Keratinocyte (primary cell): ENCODE measurements at places on chromosomes 4 and X. TPM values are rescaled to one million over a fixed set of nuclear protein-coding genes. Genes with fewer than 3 reads are reported as not detected.

GRCh38 chr4:16122784-16123183 lies 39.0 kb upstream of the PROM1 start:
- no peak for DNase-seq

DNA sequence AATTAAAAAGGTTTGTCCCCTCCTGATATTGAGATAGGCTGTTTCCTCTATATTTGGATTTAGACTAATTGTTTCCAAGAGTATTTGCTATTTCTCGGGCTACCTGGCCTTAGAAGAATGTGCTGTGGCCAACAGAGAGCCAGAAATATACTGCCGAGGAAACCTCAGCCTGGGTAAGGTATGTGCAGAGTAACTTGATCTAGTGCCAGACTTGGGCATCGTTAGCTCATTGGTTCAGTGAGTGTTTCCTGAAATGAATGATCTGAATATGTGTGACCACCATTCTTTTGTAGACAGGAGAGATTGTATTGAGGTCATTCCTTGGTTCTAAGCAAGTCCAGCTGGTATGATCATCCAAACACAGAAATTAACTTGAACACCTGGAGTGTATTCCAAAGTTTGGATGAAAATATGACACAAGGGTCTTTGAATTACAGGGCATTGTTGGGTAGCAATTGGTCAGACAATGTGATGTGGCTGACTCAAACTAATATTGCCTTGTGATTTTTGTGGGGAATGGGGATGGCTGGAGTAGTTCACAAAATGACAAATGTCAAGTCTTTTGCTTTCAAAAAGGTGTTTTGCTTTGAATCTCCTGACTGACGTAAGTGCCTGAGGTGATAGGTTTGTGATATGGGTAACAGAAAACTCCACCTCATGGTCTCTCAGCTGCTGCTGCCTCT lies 100.2 kb upstream of the CXCL13 start:
- no peak for DNase-seq

- no peak for DNase-seq
These were observed 373 bp downstream of the ELOVL6 start for GRCh38 chr4:110198049-110198434.

- no peak for DNase-seq
These were observed 9.7 kb downstream of the PPEF2 start for GRCh38 chr4:75892508-75892907.

GRCh38 chr4:174592256-174592984 lies 70.1 kb upstream of the HPGD start:
- DNase-seq, result no peak

GRCh38 chr4:146340798-146341197 lies 126.5 kb downstream of the REELD1 start:
- no peak for DNase-seq

DNA sequence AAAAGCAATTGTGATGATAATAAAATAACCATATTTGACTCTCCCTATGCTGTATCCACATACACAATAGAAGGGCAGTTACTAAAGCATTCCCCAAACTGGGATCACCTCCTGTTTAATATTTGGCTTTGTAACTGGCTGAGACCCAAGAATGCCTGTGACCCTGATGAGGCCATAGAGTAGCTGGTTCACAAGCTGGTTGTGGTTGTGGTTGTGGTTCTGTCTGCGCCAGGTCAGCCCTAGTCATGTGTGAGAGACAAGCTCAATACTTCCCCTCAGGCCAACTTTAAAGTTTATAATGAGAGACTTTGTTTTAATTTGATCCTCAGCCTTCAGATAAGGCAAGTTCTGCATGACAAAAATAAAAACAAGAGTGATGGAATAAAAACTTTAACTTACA lies 209.9 kb downstream of the PARM1 start:
- DNase-seq, result peak; percentile 13

GRCh38 chr4:120286813-120287212 lies 220.2 kb upstream of the MAD2L1 start:
- no peak for DNase-seq

GRCh38 chr4:74123065-74123728 lies 24.2 kb upstream of the CXCL2 start:
- DNase-seq, result no peak

GRCh38 chr4:170990989-170991589 lies 822.1 kb upstream of the GALNTL6 start:
- no peak for DNase-seq

GRCh38 chr4:123744664-123745290 lies 348.2 kb downstream of the SPRY1 start:
- DNase-seq, result no peak

DNA sequence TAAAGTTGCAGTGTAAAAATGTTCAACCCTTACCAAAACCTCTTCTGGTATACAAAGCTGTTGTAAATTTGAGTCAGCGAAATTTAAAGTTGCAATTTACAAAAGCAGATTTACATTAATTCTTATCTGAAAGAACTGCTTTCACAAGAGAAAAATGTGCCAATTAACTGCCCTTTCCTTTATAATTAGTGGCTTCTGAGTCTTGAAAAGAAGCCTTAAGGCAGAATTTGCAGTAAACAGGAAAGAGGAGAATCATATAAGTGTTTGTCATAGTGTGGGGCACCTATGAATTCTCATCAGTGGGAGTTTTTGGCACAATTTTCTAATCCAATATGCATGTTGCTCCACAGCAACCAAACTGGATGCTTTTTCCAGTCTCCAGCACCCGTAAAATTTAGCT lies 125.3 kb upstream of the GABRG1 start:
- DNase-seq, result no peak

DNA sequence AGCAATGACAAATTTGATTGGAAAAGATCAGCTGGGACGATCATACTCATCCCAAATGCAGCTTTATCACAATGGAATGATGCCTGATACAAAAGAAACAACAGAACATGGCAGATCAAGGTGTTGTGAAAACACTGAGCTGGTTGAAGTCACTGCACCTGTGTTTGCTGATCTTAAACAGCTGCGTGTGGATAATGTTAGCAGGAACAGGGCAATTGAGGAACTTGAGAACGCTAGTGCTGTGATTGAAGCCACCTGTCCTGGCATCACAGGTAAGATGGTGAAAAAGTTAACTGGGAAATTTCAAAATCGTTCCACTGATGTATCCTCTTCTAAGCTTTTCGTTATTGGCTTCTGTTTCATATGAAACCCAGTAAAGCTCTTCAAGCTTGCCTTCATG lies 27.4 kb upstream of the SOD3 start:
- DNase-seq, result no peak

DNA sequence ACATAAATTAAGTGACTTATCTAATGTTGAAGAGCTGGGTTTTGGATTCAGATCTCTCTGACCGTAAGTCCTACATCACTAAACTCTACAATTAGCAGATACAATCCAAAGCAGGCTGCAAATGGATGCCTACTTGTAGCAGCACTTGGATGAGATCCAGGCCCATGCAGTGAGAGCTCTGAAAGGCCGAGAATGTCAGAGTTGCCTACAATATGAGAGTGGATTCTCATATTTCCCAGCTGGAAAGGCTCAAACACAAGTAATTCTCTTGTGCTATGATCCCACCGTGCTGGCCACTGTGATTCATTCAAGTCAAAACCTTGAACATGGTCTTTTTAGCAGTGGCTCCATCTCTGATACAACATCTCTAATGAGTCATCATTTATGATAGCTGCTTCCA lies 125.4 kb upstream of the CHRDL1 start:
- DNase-seq, result no peak

- DNase-seq, result no peak
These were observed 13.8 kb upstream of the SH3TC1 start for GRCh38 chr4:8185295-8185694.

DNA sequence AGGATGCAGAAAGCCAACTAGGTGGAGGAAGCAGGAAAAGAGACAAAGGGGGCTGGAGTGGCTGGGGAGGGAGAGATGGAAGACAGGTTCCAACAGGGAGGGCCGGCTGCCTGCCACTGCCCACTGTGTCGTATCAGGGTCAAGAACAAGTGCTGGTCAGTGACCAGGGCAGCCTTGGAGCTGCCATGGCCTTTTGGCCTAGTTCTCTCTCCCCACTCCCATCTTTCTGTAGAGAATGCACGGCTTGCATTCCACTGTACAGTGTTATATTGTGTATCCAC lies 11.9 kb downstream of the L1CAM start:
- no peak for DNase-seq

DNA sequence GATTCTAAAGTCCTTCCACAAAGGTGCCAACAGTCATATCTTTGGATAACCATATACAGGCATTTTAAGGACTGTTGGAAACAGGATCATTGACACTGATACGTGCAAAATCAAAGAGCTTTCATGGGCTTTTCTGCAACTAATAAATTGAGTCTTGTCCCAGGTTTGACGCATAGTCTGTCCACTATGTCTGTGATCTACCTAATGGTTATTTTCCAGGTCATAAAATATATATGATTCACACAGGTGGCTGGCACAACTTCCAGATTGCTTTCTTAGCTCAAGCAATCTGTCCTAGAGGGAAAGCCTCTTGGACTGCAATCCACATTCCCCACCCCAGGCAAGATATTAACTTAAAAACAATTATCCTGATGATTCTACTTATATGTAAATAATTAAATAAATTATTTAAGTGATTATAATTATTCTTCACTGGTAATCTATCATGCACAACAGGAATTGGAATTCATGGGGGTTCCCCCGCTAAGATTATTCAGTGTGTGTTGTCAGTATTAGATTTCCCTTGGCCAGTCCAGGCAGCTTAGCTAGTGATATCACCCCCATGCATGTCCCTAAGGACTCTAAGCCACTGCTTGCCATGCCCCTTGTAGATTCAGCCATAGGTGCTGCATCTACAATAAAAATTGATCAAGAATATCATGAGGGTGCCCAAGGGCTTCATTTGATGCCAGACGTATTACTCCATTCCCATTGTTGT lies 97.8 kb downstream of the TLL1 start:
- DNase-seq, result no peak

DNA sequence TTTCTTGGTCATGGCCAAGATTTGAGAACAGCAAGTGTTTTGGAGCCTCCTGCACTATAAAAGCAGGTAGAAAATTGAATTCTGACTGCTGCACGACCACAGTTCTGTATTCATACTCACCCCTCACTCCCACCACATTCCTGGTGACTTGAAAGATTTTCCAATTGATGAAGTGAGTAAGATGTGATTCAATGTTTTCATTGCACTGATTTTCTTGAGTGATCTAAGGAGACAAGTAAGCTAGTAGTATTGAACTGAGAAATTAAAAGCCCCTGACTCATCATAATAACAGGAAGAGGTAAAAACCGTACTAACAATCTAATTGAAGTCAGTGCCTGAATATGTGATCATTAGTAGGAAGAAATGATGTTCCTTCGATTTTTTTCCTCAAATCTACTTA lies 6.1 kb upstream of the SEC24D start:
- no peak for DNase-seq

Gene TMPRSS11B
- 0.35 to 2.0 TPM (median 0.58 TPM) in 3 replicates for polyA plus RNA-seq

Gene ADH6
- not detected in 3 replicates for polyA plus RNA-seq

Gene DCAF12L2
- 0.04 TPM in 1 of 3 replicates, not detected in the others for polyA plus RNA-seq

Gene POF1B
- polyA plus RNA-seq, result 7.8 to 11.9 TPM (median 10.4 TPM) in 3 replicates
